Activated CD8-positive, alpha-beta memory T cell treated with anti-CD3 and anti-CD28 coated beads for 4 hours (primary cell): ENCODE measurements at places on chromosomes 1 and 21.
A peak's percentile ranks its signal among the peaks of the same experiment; 100 is the strongest.

- DNase-seq, result no peak
Measured at GRCh38 chr21:34878940-34879339, 170.2 kb downstream of the RUNX1 start.

DNA sequence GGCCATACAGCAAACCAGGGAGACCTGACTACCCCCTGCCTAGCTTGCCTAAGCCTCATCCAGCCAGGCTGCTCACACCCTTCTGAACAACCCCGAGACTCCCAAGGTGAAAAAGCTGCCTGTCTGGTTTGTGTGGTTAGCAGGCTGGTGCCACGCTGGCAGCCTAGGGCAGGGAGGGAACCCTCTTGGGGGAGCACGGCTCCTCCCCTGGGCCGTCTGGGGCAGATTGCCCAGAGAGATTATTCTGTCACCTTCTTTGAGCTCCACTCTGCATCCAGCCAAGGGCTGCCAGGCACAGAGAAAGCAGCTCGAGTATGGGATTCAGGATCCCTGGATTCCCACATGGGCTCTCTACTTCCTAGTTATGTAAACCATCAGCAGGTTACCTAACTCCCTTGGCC, 27.5 kb upstream of the TCEA3 start:
- no peak for DNase-seq

DNA sequence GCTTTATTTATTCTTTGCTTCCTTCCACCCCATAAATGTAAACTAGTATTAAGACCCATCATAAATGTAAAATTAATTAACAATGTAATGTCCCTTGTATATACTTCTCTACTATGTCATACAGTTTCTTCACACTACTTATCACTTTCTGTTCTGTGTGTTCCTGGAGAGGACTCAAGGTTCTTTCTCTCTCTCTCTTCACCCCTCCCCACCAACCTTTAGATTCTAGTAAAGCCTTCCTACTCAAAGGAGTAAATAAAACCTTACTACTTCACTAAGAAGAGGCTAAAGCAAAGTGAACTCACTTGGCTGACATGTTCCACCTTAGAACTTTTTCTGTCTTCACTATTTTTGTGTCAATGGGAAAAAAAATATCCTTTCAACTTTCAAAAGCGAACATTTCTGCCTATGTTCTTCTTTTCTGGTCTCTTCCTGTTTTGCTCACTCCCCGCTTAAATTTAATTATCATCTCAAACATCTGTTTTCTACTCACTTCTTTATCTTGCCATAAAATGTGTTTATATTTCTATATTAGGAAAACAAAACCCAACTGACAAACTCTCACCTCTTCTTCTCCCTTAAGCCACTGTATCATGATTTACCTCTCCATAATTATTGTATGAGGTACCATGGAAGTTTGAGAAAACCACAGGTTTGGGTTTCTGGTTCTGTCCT, 260.3 kb downstream of the DPYD start:
- DNase-seq, result no peak

DNA sequence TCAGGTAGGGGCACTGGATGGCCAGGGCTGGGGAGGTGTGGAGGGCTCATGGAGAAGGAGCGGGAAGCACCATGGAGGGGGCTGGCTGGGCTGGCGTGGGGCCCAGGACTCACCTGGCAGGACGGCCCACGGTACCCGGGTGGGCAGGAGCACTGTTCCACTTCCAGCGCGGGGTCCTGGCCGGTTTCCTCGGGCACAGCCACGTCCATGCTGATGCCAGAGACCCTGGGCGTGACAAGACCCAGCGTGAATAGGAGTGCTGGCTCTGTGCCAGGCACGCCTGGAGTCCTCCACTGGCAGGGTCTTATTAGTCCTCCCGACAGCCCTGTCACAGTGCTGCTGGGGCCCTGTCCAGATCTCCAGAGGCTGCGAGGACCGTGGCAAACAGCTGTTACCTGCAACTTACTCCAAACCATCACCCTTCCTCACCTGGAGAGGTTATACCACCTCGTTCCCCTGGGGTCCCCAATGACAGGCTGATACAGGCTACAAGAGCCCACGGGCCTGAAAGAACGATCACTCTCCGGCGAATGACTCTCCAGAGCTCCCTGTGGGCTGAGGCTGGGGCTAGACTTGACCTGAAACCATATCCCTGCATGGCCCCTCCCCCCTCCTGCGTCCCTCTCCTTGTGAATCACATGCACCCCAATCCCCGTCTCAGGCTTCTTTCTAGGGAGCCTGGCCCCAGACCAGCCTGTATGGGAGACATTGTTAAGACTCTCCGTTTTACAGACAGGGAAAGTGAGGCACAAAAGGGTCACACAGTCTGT, 62.1 kb downstream of the HSPG2 start:
- no peak for DNase-seq

- DNase-seq, result no peak
Measured at GRCh38 chr21:14491269-14491681, 54.8 kb downstream of the SAMSN1 start.

- DNase-seq, result no peak
Measured at GRCh38 chr1:5850503-5850902, 141.7 kb downstream of the NPHP4 start.

DNA sequence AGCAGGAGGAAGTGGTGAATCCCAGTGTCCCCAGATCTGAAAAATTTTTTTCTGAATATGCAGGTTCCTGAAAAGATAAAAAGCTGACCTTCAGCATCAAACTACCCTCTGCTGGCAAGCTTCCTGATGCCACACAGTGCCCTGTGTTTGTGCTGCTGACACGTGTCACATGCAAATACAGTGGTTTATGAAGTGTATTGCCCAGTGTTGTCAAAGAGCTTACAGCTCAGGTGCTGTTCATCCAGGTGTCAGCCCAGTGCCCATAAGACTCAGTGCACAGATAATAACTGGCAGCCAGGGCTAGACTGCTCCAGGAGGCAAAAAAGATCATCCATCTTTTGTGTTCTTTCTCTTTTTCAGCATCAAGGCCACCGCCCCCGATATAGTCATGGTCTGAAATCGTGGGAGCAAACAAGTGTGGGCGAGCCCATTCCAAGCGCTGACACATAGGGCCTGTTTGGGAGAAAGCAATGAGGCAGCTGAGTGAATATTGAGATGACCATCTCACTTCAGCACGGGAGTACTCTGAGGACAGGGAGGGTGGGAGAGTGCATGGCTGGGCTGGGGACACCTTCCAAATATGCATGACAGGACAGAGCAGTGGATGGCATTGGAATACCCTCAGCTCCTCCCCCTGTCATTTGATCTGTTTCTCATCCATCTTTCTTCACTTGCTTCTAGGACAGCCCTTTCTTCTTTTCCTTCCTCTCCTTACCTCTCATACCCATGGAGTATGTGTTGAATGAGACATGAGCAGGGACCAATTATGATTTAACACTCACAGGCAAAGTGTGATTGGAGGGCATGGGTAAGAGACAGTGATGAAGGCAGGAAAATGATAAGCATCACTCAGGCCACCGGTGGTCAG, 6.4 kb upstream of the KCNK1 start:
- no peak for DNase-seq

GRCh38 chr1:42152907-42153600, at the start of gene GUCA2B:
TSS of gene GUCA2B (plus strand) at chr1:42153410. CDS start at chr1:42153451, 41 bp downstream.
- no peak for DNase-seq

GRCh38 chr21:28091466-28091865, 901.2 kb downstream of the LTN1 start:
- DNase-seq, result no peak

GRCh38 chr1:90964444-90965035, 57.3 kb downstream of the ZNF644 start:
- no peak for DNase-seq

DNA sequence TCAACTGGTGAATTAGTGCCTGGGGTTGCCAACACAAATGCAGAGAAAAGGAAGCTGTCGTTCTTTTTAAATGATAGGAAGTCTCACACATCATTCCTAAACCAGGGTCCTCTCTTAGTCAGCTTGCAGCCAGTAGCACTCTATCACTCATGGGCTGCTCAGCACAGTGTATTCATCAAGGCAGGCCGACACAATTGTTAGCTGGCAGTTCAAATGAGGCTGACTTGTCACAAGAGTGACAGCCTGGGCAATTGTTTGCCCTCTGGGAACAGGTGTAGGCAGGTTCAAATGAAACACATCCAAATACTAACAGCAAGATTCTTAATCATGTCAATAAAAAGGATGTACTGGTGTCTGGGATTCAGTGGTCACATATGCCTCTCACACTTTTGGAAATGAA, 76.9 kb downstream of the ERICH3 start:
- no peak for DNase-seq

DNA sequence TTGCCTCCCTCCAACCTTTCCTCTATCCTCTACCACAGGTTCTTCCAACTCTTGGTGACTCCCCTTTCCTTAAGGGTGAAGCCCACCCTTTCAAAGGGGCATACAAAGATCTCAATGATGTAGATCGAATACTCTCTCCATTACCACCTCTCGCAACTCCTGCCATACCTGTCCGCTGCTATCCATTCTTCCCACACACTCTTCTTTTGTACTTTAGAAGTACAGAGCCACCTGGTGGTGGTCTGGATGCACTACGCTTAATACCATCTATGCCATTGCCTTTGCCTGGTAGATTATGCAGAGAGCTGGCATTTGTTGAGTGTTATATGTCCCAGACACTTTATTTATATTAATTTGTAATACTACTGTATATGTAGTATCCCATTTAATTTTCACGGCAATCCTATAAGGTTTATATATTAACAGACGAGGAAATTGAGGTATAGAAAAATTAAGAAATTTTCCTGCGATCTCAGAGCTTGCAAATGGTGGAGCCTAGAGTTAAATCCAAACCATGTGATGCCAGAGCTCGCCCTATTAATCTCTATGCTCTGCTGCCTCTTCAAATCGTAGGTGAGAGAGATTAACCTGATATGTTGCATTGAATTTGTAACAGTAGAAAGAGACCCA, 22.9 kb downstream of the TSHB start:
- peak; percentile 22 for DNase-seq

DNA sequence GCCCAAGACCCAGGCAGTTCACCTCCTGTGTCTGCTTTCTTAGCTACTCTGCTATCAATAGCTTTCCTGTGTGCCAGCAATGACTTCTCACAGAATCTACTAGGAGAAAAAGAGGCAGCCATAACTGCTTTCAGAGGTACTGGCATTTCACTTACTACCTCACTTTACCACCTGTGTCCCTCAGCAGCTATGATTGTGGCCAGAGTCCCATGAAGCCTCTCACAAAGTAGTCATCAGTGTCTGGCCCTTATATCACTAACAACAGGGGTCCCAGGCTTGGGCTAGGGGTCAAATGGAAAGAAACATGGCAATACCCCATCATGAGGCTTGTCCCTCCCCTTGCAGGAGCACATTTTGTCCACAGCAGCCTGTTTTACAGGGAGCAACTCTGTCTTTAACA, 62.7 kb upstream of the EPS8L3 start:
- DNase-seq, result no peak

DNA sequence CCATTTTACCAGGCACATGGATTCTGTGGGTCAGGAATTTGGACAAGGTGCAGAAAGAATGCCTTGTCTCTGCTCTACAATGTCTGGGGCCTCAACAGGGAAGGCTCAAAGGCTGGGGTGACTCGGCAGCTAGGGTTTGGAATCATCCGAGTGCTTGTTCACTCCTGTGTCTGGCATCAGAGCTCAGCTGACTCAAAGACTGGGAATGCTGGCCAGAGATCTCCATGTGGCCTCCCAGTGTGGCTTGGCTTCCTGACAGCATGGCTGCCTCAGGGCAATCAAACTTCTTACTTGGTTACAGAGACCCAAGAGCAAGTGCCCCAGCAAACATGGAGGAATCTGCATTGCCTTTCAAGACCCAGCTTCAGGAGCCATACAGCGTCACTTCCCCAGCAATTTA, 110.5 kb downstream of the TOMM20 start:
- no peak for DNase-seq

GRCh38 chr1:169610108-169610507, 19.8 kb downstream of the SELP start:
- DNase-seq, result no peak

DNA sequence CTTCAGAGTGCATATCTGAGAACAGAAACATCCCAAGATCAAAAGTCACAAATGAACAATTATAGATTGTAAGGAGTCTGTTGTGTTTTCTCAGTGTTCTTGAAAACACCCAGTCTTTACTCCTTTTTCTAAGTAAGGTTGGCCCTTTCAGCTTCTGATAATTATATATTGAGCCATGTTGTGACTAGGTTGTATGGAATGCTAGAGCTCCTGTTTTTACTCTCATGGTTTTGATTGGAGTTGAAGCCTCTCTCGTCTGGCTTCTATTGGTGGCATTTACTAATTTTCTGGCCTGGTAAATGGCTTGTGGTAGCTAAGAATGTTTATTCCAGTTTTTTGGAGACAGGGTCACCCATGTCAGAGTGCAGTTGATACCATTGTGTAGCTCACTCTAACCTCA, 84.7 kb downstream of the NDUFS5 start:
- no peak for DNase-seq

DNA sequence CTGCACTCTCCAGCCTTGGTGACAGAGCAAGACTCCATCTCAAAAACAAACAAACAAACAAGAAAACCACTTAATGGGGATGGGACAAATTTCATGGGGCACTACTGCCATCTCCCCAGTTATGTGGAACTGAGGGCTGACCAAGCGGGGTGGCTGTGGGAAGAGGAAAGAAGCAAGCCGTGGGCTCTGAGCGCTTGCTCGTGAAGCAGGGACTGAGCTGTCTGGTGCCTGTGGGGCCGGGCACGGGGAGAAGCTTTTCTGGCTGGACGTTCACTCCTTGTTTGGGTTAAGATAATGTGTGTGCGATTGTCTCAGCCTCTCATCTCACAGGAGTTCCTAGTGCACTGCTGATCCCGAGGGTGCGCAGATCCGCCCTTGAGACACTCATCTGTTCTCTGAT, 22.0 kb upstream of the KIF26B start:
- no peak for DNase-seq

DNA sequence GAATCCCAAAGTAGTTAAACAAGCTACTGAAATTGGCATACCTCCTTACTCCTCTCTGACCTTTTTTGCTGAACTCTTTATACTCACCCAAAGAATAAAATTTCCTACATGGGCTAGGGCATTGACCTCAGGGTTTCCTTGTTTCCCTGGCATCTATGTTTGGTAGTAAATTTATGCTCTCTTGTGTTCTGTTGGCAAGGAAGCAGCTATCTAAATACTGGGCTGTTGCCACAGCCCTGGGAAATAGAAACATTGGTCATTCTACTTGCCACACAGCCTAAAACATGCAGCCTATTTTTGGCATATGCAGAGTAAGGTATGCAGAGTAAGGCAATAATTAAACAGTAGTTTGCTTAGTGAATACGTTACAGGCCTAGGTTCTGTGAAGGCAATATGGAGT, 351.4 kb downstream of the HLX start:
- no peak for DNase-seq
